ENCODE measurements at places on chromosomes 1 and 21.

- DNase-seq: no peak
These were observed 5.7 kb downstream of the DUSP23 start for GRCh38 chr1:159786465-159786864.

GRCh38 chr1:96418969-96419368, 302.6 kb upstream of the PTBP2 start:
- DNase-seq: no peak

- DNase-seq: no peak
These were observed 25.9 kb downstream of the PSMB2 start for GRCh38 chr1:35615440-35615839.

- no peak for DNase-seq
These were observed 385.5 kb downstream of the SMYD3 start for GRCh38 chr1:246121533-246121932.

DNA sequence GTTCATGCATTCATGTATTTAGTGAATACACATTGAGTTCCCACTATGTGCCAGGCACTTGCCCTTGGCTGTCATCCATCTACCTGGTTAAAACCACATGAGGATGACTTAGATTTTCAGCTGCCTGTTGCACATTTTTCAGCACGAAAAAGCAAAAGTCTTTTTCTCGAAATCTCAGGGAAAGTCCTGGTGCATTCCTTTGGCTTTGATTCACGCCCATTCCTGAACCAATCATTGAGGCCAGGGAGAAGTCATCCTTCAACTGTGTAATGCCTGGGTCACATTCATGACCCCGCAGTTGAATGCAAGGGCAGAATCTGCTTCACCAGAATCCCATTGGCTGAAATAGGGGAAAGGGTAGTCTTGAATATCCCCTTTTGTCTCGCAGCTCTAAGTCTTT, 84.4 kb downstream of the RNF220 start:
- DNase-seq: no peak

- no peak for DNase-seq
These were observed 112.5 kb upstream of the CACHD1 start for GRCh38 chr1:64357422-64357821.

- DNase-seq: no peak
These were observed 5.7 kb downstream of the MT1HL1 start for GRCh38 chr1:236998546-236998945.

DNA sequence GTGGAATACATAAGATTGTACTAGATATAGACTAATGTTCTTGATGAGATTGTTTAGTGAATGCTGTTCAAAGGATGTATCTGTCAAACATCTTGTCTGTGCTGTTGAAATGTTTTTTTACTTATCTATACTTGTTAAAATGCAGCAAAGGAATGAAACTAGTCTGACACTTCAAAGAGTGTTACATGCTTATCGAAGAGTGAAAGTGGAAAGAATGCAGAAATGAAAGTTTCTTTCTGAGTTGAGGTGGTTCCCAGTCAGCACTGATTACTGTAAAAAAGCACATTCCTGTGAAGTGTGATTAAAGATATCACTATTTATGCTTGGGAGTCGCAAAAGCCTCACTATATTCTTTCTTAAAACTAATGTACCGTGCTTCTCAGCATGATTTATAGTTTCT, 1225.2 kb downstream of the NCAM2 start:
- no peak for DNase-seq

DNA sequence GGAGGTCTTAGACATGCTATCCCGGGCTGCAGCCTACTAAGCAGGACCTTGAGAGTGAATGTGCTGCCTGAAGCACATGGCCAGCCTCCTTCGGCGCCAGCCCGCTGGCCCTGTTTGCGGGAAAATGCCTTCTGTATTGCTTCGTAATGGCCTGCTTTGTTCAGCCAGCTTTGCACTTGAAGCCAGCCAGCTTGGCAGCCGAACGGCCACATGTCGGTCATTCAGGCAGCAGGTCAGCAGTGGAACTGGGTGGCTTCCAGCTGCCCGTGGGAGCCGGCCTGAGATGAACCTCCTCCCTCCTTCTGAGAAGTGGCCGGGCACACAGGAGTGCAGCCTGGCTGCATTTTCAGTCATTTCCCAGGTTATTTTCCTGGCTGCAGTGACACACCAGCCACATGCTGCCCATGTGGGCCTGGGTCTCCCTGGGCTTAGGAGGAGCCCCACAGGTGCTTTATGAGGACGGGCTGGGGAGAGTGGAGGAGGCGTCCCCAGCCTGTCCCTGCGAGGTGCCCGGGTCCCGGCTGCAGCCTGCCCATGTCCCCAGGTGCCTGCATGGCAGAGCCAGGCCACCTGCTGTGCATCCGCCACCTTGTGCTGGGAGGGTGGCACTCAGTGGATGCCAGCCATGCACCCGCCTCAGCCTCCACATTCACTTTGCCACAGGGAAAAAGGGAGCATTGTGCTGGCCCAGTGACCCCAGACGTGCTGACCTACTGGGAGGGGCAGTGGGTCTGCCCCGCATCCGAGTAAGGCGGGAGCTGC, 103.5 kb downstream of the SIK1 start:
- no peak for DNase-seq

GRCh38 chr1:221779771-221780170, 37.9 kb upstream of the DUSP10 start:
- no peak for DNase-seq

GRCh38 chr1:6035719-6036118, 10.0 kb upstream of the KCNAB2 start:
- DNase-seq: no peak

GRCh38 chr1:1397839-1398523, 1.2 kb downstream of the CCNL2 start:
- no peak for DNase-seq

- no peak for DNase-seq
These were observed 7.8 kb downstream of the ZC3H12A start for GRCh38 chr1:37482004-37482785.

DNA sequence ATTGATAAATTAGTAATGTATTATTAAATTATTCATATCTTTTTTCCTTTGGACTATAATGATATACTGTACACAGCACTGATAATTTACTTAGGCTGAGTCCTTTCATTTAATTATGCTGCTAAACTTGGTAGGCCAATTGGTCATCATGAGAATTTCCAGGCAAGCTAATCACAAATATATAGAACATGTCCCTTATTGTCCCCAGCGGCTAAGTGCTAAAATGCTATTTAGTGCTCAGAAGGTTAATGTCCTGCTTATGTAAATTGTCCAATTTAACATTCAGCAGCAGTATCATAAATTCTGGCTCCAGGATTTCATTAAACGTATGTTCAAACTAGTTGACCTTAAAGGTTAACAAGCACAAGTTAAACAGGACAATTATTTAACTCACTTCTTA, 30.0 kb upstream of the RRP15 start:
- no peak for DNase-seq

GRCh38 chr1:150552128-150552910, 3.1 kb downstream of the ADAMTSL4 start:
- DNase-seq: no peak

DNA sequence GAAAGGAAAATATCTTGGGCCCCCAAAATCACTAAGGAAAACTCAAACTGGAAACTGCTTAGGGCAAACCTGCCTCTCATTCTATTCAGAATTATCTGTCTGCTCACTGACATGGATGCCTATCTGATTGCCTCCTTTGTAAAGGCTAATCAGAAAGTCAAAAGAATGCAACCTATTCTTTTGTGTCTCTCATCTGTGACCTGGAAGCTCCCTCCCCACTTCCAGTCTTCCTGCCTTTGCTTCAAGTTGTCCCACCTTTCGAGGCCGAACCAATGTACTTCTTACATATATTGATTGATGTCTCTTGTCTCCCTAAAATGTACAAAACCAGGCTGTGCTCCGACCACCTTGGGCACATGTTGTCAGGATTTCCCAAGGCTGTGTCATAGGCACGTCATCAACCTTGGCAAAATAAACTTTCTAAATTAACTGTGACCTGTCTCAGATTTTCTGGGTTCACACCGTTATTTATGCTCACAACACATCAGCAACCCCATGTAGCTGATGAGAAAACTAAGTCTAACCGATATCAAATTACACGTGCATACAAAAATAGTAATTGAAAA, 302.3 kb upstream of the NRIP1 start:
- no peak for DNase-seq

DNA sequence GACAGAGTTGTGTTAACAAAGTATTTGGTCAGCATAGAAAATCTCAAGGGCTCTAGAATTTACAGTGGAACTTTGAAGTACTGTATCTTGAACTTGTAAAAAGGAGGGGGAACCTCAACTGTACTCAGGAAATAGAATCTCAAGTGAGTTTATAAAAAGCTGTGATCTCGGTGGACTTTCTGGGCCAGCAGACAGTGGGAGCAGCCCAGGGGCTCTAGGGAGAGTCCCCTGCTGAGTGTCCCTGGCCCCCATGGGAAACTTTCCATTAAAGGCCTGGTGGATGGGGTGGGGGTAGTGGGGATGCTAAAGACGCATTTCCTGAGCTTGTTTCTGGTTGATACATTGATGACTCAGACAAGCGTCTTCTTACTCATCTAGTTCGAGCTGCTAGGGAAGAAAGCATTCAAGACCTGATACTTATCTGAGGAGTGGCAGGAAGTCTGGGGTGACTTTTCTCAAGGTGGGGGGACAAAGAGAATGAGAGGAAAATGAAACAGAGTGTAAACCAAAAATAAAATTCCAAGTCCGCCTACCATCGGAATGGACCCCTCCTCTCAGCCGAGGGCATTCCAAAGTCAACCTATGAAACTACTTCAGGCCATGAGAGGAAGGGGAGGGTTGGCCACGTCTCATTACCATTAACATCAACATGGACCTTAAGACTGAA, 65.5 kb downstream of the NID1 start:
- DNase-seq: peak; percentile 73

DNA sequence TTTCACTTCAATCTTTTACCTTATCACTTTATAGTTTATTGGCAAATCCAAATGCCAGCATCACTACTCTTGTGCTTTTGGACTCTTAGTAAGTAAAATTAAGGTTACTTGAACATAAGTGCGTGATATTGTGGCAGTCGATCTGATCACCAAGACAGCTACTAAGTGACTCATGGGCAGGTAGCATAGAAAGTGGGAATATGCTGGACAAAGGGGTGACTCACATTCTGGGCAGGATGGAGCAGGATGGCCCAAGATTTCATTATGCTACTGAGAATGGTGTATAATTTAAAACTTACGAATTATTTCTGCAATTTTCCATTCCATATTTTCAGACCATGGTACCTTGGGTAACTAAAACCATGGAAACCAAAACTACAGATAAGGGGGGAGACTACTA, 120.2 kb downstream of the ROR1 start:
- no peak for DNase-seq

DNA sequence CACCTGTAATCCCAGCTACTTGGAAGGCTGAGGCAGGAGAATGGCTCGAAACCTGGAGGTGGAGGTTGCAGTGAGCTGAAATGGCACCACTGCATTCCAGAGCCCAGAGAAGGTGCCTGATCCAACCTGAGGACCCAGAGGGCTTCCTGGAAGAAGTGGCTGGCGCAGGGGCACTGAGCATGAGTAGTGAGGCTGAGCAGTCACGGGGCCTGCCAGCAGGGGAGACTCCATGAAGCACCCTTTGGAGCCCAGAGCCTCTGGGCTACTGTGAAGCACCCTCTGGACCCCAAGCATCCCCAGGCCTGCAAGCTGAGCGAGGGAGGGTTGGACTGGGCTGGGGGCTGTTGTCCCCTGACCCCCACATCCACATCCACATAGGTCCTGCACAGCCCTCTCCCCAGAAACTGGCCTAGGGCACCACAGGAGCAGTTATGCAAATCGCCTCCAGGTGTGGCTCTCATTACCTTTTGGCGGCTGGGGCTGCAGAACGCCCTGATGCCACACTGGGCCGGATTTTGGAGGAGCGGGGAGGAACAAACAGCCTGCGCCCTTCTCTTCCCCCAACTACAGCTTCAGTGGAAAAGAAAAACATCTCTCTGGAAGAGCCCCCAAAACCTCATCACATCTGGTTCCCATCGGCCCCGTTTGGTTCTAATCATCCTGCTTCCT, 78.2 kb upstream of the TARDBP start:
- DNase-seq: no peak

DNA sequence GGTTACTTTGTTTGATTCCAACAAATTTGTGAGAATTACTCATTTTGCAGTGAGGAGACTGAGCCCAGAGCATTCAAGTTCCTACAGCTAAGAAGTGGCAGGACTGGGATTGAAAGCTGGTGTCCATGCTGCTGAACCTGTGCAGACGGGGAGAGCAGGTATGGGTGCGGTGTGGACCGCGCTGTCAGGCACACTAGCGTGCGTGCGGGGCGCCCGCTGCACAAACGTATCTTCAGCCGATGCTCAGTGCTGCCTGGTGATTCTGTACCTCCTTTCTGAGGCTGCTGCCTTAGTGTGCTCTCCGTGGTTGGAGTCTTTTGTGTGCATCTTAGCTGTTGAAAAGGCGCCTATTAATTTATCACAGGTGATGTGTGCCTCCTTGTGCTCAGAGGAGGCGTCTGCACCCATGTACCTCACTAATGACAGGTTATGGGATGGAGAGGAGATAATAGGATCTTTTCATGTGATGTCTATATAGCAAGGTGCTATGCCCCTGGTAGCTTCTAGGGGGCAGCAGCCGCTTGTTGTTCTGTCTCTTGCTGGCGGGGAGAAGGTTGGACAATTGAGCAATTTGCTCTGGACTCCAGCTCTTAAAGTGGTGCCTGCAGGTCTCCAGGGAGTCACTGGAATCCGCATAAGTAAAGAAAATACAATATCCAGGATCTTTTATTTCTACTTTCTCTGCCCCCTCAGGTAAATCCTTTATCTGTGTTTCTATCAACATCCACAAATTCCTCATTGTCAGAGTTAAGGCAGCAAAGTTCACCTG, 32.5 kb downstream of the PEX14 start:
- DNase-seq: peak; percentile 49

DNA sequence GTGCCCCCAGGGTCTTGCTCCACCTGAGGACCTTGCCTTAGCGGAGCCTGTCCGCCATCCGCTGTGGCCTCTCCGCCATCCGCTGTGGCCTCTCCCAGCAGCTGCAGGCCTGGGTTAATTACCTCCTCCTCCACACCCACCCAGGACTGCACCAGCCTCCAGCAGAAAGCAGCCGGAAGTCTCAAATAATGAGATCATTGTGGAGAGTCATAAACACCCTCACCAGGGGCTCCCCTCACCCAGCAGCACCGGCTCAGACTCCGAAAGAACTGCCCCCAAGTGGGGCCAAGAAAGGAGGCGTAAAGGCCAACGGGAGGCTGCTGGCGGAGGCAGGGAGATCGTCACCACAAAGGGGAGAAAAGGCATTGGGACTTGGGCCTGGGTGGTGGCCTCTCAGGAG, 10.7 kb upstream of the GPR153 start:
- DNase-seq: no peak

- DNase-seq: no peak
These were observed 70.9 kb downstream of the ERI3 start for GRCh38 chr1:44284184-44284583.

GRCh38 chr1:157198619-157199420, 60.6 kb upstream of the ETV3 start:
- no peak for DNase-seq

- no peak for DNase-seq
These were observed 107.8 kb downstream of the SIK1 start for GRCh38 chr21:43318841-43319781.

DNA sequence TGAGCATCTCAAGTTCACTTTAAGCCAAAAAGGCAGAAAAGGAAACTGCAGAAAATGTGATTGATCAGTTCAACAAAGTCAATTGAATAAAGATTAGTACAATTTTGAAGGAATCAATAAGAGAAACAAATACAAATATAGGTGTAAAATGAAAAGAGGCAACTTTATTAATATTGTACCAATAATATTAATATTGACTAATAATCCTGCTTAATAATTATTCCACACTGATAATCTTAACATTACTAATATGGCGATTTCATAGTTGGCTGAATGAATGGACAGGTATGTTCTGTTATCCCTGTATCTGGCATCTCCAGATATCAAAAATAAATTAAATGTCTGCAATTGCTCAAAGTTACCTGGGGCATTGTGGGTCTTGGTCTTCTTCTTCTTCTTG, 61.8 kb downstream of the PRKAB2 start:
- no peak for DNase-seq

- no peak for DNase-seq
These were observed 31.9 kb downstream of the CAPN9 start for GRCh38 chr1:230778916-230779590.
